Neural progenitor cell (in vitro differentiated cells): ENCODE measurements at places on chromosomes 2 and 18. TPM values are rescaled to one million over a fixed set of nuclear protein-coding genes. Genes with fewer than 3 reads are reported as not detected.

The DCTN1 gene
- 100 and 134 TPM in 2 replicates for total RNA-seq

The HOXD13 gene
- not detected in 2 replicates for total RNA-seq

The DNAH6 gene
- total RNA-seq = 1.2 and 2.6 TPM in 2 replicates

The LYG1 gene
- total RNA-seq = 0.53 and 2.1 TPM in 2 replicates

The ATL2 gene
- total RNA-seq = 158 and 203 TPM in 2 replicates

The ZNF396 gene
- total RNA-seq = 1.4 and 2.2 TPM in 2 replicates

The POTEC gene
- total RNA-seq = 0.06 TPM in 1 of 2 replicates, not detected in the other

The SFXN5 gene
- 3.4 and 7.3 TPM in 2 replicates for total RNA-seq

The EHD3 gene
- 3.9 and 10.7 TPM in 2 replicates for total RNA-seq

The KCNK3 gene
- total RNA-seq = not detected in 2 replicates

The MERTK gene
- total RNA-seq = 4.6 and 6.1 TPM in 2 replicates

The ABCB11 gene
- total RNA-seq = 0.09 TPM in 1 of 2 replicates, not detected in the other

The PRKCE gene
- 2.9 and 4.1 TPM in 2 replicates for total RNA-seq

The PCARE gene
- not detected in 2 replicates for total RNA-seq

The SFTPB gene
- not detected in 2 replicates for total RNA-seq

The GREB1L gene
- 251 and 278 TPM in 2 replicates for total RNA-seq

The TMEM200C gene
- total RNA-seq = 1.4 and 7.5 TPM in 2 replicates

The AOX1 gene
- total RNA-seq = 5.7 and 6.2 TPM in 2 replicates

The LINC00305 gene
- not detected in 2 replicates for total RNA-seq

The NYAP2 gene
- total RNA-seq = 0.07 TPM in 1 of 2 replicates, not detected in the other

The SH2D6 gene
- total RNA-seq = 0.07 and 0.74 TPM in 2 replicates

The SEH1L gene
- total RNA-seq = 40.5 and 48.6 TPM in 2 replicates

The ASXL2 gene
- 8.7 and 9.8 TPM in 2 replicates for total RNA-seq

The TMEM37 gene
- total RNA-seq = 0.74 and 1.0 TPM in 2 replicates

The POLR1B gene
- total RNA-seq = 20.1 and 20.5 TPM in 2 replicates

The FSIP2 gene
- total RNA-seq = 12.7 and 15.9 TPM in 2 replicates
